ENCODE measurements at places on chromosomes 12 and 14.

DNA sequence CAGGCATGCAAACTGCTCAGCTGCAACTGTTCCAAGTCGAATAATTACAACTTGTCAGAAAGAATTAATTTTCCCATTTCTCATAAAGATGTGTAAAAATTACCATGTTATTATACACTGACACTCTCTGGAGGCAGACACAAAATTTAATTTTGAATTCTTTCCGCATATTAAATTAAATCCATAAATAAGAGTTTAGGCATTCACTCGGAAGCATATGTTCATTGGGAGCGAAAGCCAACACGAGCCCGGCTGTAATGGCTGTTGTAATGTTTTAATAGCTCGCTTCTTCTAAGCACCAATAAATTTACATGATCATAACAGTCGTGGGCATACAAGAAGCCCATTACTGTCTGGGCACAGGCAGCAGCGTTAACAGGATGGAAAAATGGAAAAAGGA lies 189.6 kb upstream of the SOX5 start:
- DNase-seq: no peak

- DNase-seq: no peak
These were observed 18.9 kb downstream of the ARL6IP4 start for GRCh38 chr12:122999196-122999946.

- no peak for DNase-seq
These were observed 201.9 kb downstream of the PHETA1 start for GRCh38 chr12:111166779-111167540.

DNA sequence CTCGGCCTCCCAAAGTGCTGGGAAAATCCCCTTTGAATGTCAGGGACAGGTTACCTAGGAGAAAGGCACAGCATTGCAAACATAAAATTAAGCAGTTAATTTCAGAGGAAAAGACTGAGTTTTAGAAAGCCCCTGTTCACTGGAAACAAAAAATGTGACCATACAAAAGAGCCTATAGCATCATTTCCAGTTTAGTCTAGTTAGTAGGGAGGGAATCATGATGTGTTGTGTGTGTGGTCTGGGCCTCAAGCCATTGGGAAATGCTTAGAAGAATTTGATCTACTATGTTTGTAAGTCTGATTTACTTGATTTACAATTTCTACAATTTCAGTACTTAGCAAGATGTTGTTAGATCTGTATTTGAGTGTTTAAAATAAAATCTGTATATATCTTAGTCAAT lies 47.1 kb upstream of the RERG start:
- DNase-seq: no peak

DNA sequence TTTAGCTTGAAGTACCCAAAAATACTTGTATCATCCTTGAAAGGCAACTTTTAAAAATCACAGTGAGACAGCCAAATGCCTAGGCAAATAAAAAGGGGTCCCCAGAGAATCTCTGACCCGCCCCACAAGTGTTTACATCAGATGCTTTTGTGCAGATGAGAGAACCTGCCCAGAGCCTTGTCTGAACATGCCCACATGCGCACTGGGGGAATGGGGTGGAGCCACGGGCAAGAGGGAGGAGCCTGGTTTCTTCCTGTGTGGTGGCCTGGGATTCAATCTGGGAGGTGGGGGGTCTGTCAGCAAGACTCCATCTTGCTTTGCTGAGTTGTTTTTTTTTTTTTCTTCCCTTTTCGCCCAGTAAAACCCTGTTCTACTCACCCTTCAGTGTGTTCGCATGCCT lies 381.7 kb upstream of the CCDC196 start:
- no peak for DNase-seq

DNA sequence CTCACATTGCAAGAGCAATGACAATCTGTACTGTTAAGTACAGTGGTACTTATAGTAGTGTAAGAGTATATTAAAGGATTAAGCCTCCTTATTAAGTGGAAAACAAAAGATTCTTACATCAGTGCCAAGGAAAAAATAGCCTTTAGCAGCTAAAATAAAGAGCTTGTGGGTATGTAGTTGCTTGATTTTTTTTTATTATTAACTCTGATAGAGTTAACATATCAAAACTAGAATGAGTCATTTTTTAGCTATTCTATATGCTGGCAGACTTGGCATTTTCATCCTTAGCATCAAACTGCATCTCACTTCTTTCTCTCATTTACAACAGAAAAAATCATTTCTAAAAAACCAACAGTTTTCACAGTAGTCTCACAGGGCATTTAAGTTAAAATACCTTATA lies 86.5 kb downstream of the ATP2B1 start:
- no peak for DNase-seq

DNA sequence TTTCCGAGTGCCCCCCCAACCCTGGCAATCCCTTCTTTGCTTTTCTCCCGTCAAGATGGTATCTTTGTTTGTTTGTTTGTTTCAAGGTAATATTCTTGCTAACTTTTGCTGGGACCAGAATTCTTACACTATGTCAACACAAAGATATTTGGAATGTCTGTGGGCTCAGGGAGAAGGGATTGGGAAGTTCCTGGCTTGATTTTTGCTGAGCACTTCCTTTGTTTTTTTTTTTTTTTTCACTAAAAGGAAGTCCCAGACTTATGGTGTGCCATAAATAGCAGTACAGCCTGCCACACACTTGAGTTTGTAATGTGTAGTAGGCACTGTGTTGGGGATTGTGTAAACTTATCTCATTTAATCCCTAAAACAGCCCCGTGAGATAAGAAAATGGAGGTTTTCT lies 11.2 kb upstream of the RNU6-7 start:
- no peak for DNase-seq

DNA sequence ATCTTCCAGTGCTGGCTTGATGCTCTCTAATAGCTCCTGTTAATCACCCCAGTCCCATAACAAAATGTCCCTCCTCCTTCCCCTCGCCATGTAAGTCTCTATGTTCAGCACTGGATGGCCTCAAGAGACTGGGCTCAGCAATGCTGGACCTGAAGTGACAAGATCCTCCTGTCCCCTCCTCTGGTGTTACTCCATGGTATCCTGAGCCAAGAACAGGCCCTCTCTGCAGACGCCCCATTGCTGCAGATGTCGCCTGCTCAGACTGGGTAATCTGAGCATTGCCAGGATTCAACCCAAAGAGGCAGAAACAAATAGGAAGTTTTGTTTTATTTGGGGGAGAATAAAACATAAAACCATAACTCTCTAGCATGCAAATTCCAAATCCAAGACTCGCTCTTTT lies 149.7 kb downstream of the NTF3 start:
- no peak for DNase-seq

- no peak for DNase-seq
These were observed 11.6 kb upstream of the IFNG-AS1 start for GRCh38 chr12:67977668-67978067.

- DNase-seq: no peak
These were observed 33.8 kb downstream of the SYT1 start for GRCh38 chr12:78898416-78898815.

- DNase-seq: no peak
These were observed 172.0 kb upstream of the PELI2 start for GRCh38 chr14:55946231-55946630.

DNA sequence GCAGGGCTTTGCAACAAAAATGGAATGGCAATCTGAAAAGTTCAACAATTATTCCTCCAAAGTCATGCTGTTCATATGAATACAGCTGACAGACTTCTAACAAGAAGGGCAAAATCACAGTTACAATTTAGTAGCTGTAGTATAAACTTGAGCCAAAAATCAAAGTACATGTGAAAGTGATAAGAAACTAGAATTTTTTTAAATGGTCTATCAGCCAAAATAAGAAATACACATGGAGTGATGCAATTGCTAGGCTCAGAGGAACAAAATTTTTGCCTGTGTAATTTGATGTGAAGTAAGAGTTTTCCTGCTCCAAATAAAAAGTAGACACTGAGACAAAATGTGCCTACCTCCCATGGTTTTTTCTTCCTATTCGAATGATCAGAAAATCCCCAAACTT lies 167.7 kb upstream of the CDKN3 start:
- no peak for DNase-seq

- DNase-seq: no peak
These were observed 151.6 kb downstream of the DPF3 start for GRCh38 chr14:72742118-72742837.

- peak; percentile 28 for DNase-seq
These were observed 1.1 kb upstream of the FAR2 start for GRCh38 chr12:29147731-29148595.

GRCh38 chr12:6606331-6607131 lies 648 bp downstream of the CHD4 start:
- peak; percentile 40 for DNase-seq

DNA sequence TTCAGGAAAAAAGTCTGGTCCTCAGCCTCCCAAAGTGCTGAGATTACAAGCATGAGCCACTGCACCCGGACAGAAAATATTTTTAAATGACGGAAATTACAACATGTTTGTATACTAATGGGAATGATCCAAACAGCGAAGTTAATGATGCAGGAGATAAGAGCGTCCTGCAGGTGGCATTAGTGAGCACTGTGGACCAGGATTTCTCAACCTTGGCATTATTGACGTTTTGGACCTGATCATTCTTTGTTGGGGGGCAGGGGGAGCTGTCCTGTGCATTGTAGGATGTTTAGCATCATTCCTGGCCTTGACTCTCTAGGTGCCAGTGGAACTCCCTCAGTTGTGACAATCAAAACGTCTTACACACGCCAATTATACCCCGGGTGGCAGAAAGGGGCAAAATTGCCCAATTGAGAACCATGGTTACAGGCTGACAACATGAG lies 34.1 kb downstream of the SCFD1 start:
- DNase-seq: peak; percentile 3

DNA sequence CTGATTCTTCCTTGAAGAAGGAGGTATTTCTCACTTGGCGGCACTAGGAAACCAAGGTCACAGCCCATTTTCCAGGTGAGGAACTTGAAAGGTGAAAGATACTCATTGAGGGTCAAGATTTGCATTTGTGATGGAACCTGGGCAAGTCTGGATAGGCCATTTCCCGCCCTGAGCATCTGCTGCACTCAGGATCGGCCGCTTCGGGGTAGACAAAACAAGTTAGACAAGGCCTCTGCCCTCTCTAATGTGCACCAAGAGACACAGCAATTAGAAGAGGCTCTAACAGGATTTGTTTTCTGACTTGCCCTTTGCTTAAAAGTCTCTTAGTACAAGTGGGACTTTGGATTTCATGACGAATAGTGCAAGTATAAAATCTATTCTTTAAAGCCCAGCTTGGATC lies 167.2 kb downstream of the KTN1 start:
- DNase-seq: no peak

- DNase-seq: no peak
These were observed 16.4 kb upstream of the RAB35 start for GRCh38 chr12:120132863-120133385.

DNA sequence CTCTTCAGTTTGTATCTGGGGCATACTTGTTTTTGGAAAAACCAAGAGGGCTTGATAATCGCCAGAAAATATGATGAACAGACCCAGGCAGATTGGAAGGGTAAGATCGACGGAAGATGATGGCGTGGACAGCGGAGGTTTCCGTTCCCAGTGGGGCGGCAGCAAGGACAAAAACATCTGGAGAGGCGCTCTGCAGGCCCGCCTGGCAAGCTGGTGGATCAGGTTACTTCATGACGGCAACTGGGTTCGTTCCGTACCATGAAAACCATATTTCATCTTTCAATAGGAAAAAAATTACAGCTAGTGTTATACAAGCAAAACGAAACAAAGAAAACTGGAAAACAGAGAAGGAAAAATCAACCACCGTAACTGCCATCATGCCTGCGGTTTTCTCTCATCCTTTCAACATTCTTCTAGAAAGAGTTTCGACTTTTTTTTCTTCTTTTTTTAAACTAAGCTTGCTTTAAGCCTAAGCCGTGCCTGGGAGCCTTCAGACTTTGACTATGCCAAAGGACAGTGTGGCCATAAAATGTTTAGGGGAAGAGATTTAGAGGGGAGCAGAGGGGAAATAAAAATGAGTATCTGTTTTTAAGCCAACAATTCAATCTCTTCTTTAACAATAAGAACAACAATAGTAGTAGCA lies 210.5 kb downstream of the FOXN3 start:
- no peak for DNase-seq

DNA sequence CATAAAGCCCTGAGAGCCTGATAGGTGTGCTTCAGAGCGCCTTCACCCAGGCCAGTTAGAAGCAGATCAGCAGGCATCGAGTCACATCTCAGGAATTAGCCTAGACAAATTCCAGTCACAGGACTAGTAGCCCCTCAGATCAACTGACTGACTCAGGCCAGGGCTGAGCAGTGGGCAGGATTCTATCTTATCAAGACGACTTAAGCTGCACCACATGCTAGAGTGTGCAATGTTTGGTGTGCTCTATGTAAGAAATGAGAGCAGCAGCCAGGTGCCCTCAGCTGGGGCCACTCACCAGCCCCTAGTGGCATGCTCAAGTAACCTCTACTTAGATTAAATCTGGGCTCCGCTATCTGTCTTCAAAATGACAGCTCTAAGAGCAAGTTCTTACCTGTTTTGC lies 19.7 kb upstream of the NGB start:
- no peak for DNase-seq

DNA sequence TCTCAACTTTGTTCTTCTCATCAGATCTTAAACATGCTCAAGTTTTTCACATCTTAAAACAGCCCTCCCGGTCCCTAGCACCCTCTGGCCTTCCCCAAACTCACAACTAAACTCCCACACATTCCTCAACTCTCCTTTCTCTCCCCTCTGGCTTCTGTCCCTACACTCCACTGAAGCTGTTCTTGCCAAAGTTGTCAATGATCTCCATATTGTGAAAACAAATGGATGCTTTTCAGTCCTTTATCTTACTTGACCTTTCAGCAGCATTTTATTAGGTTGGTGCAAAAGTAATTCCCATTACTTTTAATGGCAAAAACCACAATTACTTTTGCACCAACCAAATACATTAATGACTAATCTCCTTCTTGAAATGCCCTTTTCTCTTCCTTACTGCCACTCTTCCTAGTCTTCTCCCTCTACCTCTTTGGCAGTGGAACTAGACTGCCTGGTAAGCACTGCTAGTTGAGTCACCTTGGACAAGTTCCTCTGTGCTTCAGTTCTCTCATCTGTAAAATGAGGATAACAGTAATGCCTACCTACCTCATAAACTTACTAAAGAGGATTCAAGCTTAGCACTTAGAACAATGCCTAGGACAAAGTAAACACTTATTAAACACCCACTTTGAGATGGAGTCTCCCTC lies 16.0 kb downstream of the CERS5 start:
- DNase-seq: no peak

DNA sequence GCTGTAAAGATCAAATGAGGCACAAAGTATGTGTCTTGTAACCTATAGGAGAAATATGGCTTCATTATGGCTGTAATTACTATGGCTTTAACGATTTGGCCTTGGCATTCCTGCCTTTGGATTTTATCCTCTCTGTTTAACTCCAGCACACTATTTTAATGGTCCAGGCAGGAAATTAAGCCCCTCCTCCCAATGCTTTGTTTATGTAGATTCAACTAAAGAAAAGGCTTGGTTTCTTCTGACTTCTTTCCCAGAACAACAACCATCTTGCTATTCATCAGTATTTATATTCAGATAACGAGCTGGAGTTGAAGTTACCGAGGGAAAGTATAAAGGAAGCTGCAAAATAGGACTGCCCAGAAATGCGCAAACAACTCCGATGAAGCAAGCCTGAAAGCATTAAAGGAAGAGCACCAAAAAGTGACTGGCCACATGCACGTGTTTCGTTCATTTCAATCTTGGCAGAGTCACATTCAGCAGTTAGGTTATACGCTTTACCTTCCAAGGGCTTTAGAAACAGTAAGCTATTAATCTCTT lies 104.6 kb downstream of the NELL2 start:
- DNase-seq: no peak

GRCh38 chr14:60275932-60276331 lies 26.9 kb downstream of the PPM1A start:
- DNase-seq: no peak

GRCh38 chr12:119169150-119169549 lies 9.6 kb upstream of the HSPB8 start:
- peak; percentile 37 for DNase-seq

Data from PC-9 (cell line).